ENCODE measurements at places on chromosomes 1 and 21.

GRCh38 chr1:64518692-64519481, 49.0 kb downstream of the CACHD1 start:
- H3K27me3 ChIP-seq = no peaks in the 10 kb centered on the region
- peaks cover 60% of the 10 kb centered on the region for H3K4me1 ChIP-seq
- no peaks in the 10 kb centered on the region for H3K36me3 ChIP-seq
- H3K4me3 ChIP-seq = no peak overlapping the region
- DNase-seq = no peak
- H3K27ac ChIP-seq = no peak overlapping the region

GRCh38 chr1:3155056-3155925, 86.3 kb downstream of the PRDM16 start:
- H3K27me3 ChIP-seq = peaks cover 53% of the 10 kb centered on the region
- no peaks in the 10 kb centered on the region for H3K4me1 ChIP-seq
- H3K36me3 ChIP-seq = no peaks in the 10 kb centered on the region
- no peak overlapping the region for H3K27ac ChIP-seq
- no peak for DNase-seq

GRCh38 chr1:206982216-206982615, 12.0 kb upstream of the FCAMR start:
- no peak overlapping the region for H3K4me3 ChIP-seq
- H3K4me1 ChIP-seq = no peaks in the 10 kb centered on the region
- H3K36me3 ChIP-seq = no peaks in the 10 kb centered on the region
- H3K27me3 ChIP-seq = peaks cover 53% of the 10 kb centered on the region

DNA sequence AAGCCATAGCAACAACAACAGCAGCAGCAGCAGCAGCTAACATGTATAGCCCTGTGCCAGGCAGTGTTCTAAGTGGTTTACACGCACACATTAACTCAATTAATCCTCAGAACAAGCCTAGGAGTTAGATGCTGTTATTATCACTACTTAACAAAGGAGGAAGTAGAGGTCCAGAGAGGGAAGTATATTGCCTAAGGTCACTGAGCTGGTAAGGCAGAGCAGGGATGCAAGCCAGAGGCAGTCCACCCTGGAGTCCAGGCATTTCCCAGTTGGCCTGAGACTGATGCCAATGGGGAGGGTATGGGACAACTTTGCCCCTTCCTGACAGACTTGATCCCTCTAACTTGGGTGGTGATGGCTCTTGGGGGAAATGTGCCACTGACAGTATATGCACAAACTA, 6.8 kb downstream of the CDC14A start:
- peaks cover 51% of the 10 kb centered on the region for H3K4me1 ChIP-seq
- H3K27ac ChIP-seq = no peak overlapping the region
- no peak overlapping the region for H3K4me3 ChIP-seq

- no peaks in the 10 kb centered on the region for H3K27me3 ChIP-seq
- DNase-seq = no peak
- no peak overlapping the region for H3K27ac ChIP-seq
Observed at GRCh38 chr1:156065871-156066270, 4.9 kb downstream of the RAB25 start.

DNA sequence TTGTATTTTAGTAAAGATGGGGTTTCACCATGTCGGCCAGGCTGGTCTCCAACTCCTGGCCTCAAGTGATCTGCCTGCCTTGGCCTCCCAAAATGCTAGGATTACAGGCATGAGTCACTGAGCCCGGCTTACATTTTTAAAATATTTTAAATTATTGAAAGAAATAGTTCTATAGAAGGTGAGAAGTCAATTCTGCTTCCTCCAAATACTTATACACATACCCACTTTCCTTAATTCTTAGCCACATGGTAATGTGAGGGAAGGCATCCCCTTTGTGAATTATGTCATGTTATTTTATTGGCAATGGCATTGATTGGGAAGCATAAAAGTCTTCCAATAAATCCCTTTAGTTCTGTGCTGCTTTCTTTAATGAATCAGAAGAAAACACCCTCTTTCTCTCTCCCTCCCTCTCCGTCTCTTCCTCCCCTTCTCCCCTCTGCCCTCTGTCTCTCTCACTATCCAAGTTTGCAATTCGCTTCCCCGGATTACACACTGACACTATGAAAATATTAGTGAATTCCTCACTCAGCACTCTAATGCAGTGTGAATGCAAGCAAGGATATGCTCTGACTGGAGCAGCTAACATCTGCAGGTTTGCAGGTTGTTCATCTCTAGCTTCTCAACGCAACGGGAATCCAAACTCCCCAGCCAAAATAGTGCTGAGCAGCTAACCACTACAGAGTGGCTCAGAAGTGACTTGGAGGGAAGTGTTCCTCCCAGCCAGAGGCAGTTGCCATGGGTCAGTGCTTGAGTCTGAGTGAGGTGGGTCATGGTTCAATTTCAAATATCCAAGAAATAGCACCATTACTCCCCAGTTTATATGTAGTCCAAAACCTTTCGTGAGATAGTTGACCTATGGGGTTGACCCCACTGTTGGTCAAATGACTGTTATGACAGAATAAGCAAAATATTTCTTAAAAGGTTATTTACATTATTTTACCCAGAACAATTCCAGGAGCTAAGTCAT, 77.8 kb upstream of the CD55 start:
- peaks cover 4% of the 10 kb centered on the region for H3K27me3 ChIP-seq
- H3K36me3 ChIP-seq = no peaks in the 10 kb centered on the region
- no peak for DNase-seq
- no peak overlapping the region for H3K4me3 ChIP-seq

- no peak overlapping the region for H3K4me3 ChIP-seq
- DNase-seq = no peak
- no peak overlapping the region for H3K27ac ChIP-seq
- H3K27me3 ChIP-seq = no peaks in the 10 kb centered on the region
Observed at GRCh38 chr1:99886841-99887240, 36.7 kb downstream of the AGL start.

DNA sequence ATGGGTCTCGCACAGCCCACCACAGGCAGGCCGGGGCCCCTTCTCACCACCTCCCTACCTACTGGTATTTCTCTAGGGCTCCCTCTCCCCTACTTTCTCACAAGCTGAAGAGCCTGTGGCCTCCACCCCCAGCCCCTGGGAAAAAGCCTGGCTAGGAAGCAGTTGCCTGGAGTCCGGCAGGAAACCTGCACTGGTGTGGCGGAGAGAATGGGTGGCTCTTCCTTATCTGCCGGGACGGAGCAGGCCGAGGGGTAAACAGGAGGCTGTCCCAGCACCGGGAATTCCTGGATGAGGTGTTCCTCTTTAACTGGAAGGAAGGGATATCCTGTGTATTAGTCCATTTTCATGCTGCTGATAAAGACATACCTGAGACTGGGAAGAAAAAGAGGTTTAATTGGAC, 125.8 kb downstream of the TLR5 start:
- H3K36me3 ChIP-seq = no peaks in the 10 kb centered on the region
- H3K27me3 ChIP-seq = no peaks in the 10 kb centered on the region
- DNase-seq = no peak
- peaks cover 4% of the 10 kb centered on the region for H3K4me1 ChIP-seq
- no peak overlapping the region for H3K27ac ChIP-seq
- H3K4me3 ChIP-seq = no peak overlapping the region

DNA sequence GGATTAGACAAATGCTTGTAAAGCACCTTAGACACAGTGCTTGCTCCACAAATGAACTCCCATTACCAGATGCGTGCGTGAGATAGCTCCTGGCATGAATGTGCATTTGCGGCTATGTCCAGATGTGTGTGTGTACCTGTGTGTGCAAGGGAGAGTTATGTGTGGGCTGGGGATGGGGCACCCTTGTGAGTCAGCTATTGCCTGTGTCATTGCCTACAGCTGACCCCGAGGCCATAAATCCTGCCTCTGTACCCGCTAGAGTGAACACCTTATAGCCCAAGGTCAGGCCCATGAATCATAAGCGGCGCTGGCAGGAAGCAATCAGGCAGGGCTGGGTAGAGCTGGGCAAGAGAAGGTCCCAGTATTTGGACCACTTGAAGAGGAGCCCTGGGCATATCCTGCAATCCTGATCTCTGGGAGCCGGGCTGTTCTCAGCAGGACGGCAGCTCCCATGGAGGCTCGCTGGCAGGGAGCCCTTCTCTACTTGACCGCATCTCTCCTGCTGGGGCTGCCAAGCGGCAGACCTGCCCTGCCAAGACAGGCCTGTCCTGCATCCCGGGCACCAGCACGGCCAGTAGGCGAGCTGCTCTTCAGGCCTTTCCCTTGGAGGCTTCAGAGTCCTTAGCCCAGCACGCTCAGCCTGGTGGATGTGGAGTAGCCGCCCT, 86.4 kb downstream of the TMEM53 start:
- H3K36me3 ChIP-seq = no peaks in the 10 kb centered on the region
- no peaks in the 10 kb centered on the region for H3K27me3 ChIP-seq
- H3K4me1 ChIP-seq = no peaks in the 10 kb centered on the region
- no peak for DNase-seq

GRCh38 chr1:53547231-53547790, 88.1 kb downstream of the DMRTB1 start:
- no peaks in the 10 kb centered on the region for H3K4me1 ChIP-seq
- H3K27me3 ChIP-seq = no peaks in the 10 kb centered on the region
- no peak overlapping the region for H3K4me3 ChIP-seq
- DNase-seq = no peak
- no peaks in the 10 kb centered on the region for H3K36me3 ChIP-seq

DNA sequence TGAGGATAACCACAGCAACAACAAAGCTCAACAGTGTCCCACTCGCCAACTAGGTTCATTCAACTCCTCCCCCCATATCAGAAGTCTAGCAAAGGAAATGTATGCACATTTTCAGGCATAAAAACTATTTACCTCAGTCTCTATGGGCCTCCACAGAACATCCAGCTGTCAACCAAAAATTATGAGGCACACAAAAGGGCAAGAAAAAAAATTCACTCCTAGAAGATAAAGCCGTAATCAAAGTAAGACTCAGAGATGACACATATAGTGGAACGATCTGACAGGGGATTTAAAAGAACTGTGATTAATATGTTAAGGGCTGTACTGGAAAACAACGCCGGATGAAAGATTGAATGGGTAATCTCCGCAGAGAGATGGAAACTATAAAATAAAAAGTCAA, 158.7 kb downstream of the NTPCR start:
- H3K4me1 ChIP-seq = peaks cover 24% of the 10 kb centered on the region
- no peaks in the 10 kb centered on the region for H3K36me3 ChIP-seq
- H3K27me3 ChIP-seq = no peaks in the 10 kb centered on the region
- H3K27ac ChIP-seq = no peak overlapping the region

GRCh38 chr1:198444792-198445191, 95.7 kb downstream of the ATP6V1G3 start:
- no peaks in the 10 kb centered on the region for H3K27me3 ChIP-seq
- no peak overlapping the region for H3K4me3 ChIP-seq
- no peaks in the 10 kb centered on the region for H3K36me3 ChIP-seq
- no peak overlapping the region for H3K27ac ChIP-seq
- DNase-seq = no peak

DNA sequence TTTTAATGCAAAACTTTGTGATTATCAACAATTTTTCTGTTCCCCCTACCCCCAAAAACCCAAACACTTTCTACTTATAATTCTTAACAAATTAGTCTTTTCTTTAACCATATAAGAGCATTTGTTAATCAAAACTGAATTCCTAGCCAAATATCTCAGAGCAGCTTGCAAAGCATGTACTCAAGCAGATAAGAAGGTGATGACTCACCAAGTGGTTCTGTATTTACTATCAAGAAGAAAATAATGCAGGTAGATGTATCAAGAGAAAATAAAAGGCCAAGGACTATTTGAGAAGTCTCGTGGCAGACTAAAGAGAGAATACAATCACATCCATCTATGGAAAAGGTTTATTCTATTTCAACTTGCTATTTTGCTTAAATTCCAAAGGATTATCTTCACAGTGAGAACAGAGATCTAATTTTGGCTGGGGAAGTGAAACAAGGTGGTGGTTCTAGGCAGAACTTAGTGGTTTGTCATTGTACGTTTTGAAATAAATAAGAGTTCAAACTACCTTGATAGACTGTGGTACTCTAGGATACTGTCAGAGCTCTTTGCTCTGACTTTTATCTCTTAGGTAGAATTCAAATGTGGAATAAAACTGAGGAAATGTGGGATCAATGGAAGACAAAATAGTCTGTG, 94.7 kb upstream of the NRIP1 start:
- no peaks in the 10 kb centered on the region for H3K27me3 ChIP-seq
- DNase-seq = no peak
- H3K4me3 ChIP-seq = no peak overlapping the region
- no peaks in the 10 kb centered on the region for H3K36me3 ChIP-seq

DNA sequence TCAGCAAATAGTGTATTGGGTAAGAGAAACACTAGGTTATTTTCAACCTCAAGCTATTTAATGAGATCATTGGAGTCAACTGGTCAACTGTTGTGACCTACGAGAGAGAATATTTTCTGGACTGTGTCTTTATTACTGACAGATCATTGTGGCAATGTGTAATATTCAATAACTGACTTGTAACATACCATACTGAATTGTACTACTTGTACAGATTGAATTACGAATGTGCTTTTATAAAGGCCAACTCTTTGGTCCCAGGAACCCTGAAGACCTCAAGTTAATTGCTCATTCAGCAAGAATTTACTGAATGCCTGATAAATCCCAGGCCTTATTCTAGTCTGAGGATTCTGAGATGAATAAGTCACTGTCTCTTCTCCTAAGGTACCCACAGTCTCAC, 56.1 kb upstream of the CAMK1G start:
- H3K4me3 ChIP-seq = no peak overlapping the region
- H3K27me3 ChIP-seq = peaks cover 58% of the 10 kb centered on the region
- no peak overlapping the region for H3K27ac ChIP-seq
- no peaks in the 10 kb centered on the region for H3K4me1 ChIP-seq

GRCh38 chr1:101175886-101176285, 60.9 kb upstream of the S1PR1 start:
- no peaks in the 10 kb centered on the region for H3K36me3 ChIP-seq
- no peak overlapping the region for H3K4me3 ChIP-seq
- DNase-seq = no peak
- H3K27ac ChIP-seq = no peak overlapping the region

DNA sequence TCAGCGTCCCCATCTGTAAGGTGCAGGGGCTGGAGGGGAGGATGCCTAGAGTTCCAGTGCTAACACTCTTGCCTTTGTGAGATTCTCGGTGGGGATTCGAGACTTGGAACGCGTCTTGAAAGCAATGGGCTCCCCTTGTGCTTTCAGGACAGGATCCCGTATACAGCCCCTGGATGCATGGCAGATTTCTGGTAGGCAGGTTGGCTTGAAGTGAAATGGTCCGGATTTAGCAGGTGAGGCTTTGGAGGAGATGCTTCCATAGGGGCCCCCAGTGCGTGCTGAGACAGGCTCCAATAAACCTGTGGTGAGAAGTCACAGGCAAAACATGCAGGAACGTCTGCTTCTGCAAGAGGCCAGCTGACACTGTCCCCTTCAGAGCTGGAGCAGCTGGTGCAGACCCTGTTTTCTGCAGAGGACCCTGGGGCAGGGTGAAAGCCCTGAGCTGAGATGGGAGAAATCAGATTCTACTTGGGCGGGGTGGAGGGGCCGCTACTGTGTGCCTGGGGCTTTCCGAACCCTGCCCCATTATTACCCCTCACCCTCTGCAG, 270.4 kb downstream of the PTPRU start:
- H3K27ac ChIP-seq = no peak overlapping the region
- no peaks in the 10 kb centered on the region for H3K36me3 ChIP-seq
- no peak for DNase-seq
- no peak overlapping the region for H3K4me3 ChIP-seq
- no peaks in the 10 kb centered on the region for H3K4me1 ChIP-seq

- no peak overlapping the region for H3K4me3 ChIP-seq
- H3K27ac ChIP-seq = no peak overlapping the region
- no peak for DNase-seq
- no peaks in the 10 kb centered on the region for H3K36me3 ChIP-seq
Observed at GRCh38 chr1:203556047-203556851, 62.3 kb downstream of the OPTC start.

GRCh38 chr1:90435351-90435750, 281.8 kb downstream of the BARHL2 start:
- DNase-seq = no peak
- no peak overlapping the region for H3K27ac ChIP-seq
- H3K4me3 ChIP-seq = no peak overlapping the region
- H3K4me1 ChIP-seq = no peaks in the 10 kb centered on the region

Measured in A673 (cell line).